GM12865 (cell line): ENCODE measurements at places on chromosomes 16 and 17.

DNA sequence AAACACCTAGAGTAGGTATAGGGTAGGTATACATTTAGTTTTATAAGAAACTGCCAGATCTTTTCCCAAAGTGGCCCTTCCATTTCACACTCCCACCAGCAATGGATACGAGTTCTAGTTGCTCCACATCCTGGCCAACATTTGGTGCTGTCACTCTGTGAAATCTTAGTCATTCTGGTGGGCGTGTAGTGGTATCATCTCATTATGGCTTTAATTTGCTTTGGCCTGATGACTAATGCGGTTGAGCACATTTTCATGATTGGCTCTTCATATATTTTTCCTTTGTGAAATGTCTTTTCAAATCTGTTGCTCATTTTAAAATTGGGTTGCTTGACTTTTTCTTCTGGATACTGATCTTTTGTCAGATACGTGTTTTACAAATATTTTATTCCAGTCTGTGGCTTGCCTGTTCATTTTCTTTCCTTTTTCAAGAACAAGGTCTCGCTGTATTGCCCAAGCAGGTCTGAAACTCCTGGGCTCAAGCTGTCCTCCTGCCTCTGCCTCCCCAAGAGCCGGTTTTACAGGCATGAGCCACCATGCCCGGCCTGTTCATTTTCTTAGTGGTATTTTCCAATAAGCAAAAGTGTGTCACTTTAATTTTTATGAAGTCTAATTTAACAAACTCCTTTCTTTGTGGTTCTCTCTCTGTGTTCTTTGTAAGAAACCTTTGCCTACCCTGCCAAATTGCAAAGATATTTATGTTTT, 192.4 kb downstream of the SEC14L1 start:
- DNase-seq: no peak

DNA sequence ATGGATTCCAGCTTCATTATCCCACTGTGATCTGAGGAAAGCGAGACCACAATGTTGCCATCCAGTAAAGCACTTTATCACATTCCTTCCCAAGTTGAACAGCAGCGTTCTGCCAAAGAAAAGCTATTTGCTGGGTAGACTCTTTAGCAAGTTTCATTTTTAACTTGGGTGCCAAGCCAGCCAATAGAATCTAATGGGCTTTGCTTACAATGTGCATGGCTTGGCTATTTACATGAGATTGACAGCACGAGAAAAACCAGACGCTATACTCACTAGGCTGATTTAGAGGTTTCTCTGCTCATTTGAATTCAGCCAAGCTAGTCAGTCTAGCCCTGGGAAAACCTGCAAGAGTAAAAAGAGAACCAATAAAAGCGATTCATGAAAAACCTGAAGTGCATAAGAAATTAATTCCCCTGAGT, 108.9 kb downstream of the CDH13 start:
- peak; percentile 56 for DNase-seq

DNA sequence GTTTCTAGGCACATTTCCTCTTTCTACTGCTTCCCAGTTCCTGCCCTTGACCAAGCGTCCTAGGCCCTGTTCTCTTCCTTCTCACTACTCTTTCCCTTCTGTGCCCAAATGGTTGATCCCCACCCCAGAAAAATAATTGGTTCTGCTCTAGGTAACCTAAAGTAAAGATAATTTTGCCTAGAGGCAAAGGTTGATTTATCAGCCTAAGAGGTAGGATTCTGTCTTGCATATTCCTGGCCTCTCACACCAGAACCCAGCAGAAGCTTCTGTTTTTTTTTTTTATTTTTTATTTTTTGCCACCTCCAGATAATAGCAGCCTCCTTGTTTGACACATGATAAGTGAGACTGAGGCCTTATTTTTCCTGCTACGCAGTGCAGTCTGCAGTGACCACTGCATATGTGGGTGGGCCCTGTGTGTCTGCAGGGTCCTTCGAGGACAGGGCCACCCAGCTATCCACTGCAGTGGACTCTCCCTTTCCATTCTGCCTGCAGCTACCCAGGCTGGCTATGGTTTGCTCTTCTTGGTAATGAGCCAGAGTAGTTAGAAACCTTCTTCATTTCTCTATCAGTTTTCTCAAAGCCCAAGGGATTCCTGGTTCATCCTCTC, 701 bp downstream of the PIPOX start:
- no peak for DNase-seq

DNA sequence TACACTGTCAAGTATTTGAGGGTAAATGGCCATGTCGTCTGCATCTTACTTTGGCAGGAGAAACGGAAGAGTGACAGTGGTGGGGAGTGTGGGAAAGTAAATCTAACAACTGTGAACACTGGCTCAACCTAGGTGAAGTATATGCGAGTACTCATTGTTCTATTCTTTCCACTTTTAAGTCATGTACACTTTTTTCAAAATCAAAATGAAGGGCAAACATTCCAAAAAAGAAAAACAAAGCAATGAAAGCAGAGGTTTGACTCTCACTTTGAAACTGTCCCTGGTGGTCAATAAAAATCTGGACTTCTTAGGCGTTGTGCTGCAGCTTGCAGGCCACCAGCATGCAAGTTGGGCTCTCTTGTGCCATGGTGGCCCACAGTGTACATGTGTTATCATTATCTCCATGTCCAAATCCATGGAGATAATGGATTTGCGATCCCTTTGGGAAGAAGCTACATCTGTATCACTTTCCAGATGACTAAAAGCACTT, 32.7 kb downstream of the STAT5B start:
- DNase-seq: no peak

DNA sequence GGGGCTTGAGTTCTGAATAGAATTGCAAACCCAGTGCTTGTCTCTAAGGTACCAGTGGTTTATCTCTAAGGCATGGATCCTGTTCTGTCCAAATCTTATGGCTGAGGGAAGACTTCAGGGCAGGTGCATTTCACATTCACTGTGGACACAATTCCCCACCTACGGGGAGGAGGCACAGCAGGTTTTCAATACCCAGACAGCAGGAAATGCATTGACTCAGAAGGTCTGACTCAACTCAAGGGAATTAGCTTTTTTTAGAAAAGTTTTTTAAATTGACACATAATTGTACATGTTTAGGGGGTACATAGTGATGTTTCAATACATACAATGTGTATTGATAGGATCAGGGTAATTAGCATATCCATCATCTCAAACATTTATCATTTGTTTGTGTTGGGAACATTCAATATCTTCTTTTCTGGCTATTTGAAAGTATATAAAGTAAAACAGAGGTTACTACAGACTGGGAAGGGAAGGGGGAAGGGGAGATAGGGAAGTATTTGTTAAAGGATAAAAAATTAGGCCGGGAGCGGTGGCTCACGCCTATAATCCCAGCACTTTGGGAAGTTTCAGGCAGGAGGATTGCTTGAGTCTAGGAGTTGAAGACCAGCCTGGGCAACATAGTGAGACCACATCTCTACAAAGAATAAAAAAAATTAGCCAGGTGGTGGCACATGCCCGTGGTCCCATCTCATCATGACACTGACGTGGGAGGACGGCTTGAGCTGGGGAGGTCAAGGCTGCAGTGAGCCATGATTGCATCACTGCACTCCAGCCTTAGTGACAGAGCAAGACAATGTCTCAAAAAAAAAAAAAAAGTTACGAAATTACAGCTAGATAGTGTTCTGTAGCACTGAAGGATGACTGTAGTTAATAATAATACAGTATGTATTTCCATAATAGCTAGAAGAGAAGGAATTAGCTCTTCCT, 54.9 kb downstream of the RGS9 start:
- DNase-seq: peak; percentile 38

GRCh38 chr17:67655478-67656148, 62.1 kb upstream of the NOL11 start:
- peak; percentile 76 for DNase-seq

GRCh38 chr16:3807425-3808123, 72.9 kb downstream of the CREBBP start:
- DNase-seq: peak; percentile 74

- DNase-seq: peak; percentile 20
These were observed 406.0 kb upstream of the MAF start for GRCh38 chr16:80006241-80007215.

GRCh38 chr16:31148896-31149295, 970 bp downstream of the PRSS36 start:
- DNase-seq: no peak

GRCh38 chr16:87469169-87469568, 23.7 kb downstream of the ZCCHC14 start:
- DNase-seq: no peak

- peak; percentile 14 for DNase-seq
These were observed 131.3 kb downstream of the AIPL1 start for GRCh38 chr17:6303664-6304063.

- no peak for DNase-seq
These were observed 102.8 kb downstream of the MAF start for GRCh38 chr16:79497606-79498350.

- DNase-seq: no peak
These were observed 16.7 kb downstream of the RFWD3 start for GRCh38 chr16:74649839-74650504.

- DNase-seq: no peak
These were observed 124.0 kb upstream of the HLF start for GRCh38 chr17:55140809-55141208.

GRCh38 chr16:89823087-89823823, 5.0 kb upstream of the SPIRE2 start:
- no peak for DNase-seq

DNA sequence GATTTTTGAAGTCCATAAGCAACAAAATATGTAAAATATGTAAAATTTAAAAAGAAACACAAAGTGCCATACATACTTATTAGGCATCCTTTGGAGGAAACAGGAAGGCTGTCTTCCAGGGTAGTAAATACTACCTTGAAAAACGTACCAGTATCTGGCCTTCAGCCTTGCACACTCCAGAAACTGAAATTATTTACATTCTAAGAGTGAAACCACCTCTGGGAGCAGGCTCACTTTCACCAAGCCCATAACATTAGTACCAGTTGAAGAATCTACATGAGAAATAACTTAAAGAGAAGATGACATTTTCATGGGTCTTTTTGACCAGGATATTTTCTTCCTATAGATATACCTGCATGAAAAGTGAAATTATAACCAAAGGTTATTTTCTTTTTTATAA, 6.4 kb downstream of the KRTAP9-1 start:
- DNase-seq: peak; percentile 37

- no peak for DNase-seq
These were observed 48.4 kb downstream of the VAT1L start for GRCh38 chr16:77836801-77837200.

GRCh38 chr16:81513204-81514040, 68.8 kb downstream of the CMIP start:
- no peak for DNase-seq

DNA sequence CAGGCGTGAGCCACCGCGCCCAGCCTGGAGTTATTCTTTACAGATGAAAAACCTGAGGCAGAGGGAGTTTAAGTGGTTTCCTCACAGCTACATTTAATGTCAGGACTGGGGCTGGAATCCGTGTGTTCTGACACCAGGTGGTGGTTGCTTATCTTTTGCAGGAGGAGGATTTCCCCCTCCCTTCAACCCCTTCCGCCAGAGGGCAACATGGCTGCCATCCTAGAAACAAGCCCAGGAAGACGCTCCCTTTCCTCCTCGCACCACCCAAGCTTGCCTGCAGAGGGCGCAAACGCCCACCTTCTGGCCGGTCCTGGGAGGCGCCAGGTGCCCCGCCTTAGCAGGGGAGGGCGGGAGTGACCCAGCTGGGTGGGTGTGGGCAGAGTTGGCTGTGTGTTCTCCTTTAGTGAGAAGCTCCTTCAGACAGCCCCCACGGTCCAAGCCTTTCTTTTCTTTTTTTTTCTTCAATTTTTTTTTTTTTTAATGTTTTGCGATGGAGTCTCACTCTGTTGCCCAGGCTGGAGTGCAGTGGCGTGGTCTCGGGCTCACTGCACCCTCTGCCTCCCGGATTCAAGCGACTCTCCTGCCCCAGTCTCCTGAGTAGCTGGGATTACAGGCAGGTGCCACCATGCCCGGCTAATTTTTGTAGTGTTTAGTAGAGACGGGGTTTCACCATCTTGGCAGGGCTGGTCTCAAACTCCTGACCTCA, 9.9 kb upstream of the RAP1GAP2 start:
- peak; percentile 87 for DNase-seq

GRCh38 chr16:58085584-58086251, 43.5 kb downstream of the CFAP20 start:
- no peak for DNase-seq

GRCh38 chr17:58305626-58306025, 23.0 kb downstream of the TSPOAP1 start:
- DNase-seq: no peak

DNA sequence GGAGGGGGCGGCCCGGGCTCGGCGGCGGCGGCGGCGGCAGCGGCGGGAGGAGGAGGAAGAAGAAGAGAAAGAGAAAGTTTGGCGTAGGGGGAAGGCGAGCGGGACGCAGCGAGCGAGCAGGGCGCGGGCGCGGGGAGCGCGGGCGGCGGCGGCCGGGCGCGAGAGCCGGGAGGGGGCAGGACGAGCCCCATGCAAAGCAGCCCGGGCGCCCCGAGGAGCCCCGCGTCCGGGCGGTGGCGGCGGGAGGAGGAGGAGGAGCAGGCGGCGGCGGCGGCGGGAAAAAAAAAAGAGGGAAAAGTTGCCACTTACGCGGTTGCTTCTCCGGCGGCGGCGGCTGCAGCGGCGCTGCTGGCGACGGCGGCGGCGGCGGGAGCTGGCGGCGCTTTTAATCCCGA, 10.3 kb upstream of the ZFHX3 start:
- DNase-seq: peak; percentile 70

DNA sequence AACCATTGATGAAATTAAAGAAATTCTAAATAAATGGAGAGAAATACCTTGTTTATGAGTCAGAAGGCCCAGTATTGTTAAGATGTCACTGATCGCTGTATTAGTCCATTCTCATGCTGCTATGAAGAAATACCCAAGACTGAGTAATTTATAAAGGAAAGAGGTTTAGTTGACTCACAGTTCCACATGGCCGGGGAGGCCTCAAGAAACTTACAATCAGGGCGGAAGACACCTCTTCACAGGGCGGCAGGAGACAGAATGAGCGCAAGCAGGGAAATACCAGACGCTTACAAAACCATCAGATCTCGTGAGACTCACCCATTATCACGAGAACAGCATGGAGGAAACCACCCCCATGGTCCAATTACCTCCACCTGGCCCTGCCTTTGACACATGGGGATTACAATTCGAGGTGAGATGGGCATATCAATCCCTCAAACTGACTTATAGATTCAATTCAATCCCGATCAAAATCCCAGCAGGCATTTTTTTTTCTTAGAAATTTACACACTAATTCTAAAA, 157.2 kb downstream of the ENGASE start:
- no peak for DNase-seq

- no peak for DNase-seq
These were observed 181.1 kb downstream of the C16orf78 start for GRCh38 chr16:49554681-49555080.

DNA sequence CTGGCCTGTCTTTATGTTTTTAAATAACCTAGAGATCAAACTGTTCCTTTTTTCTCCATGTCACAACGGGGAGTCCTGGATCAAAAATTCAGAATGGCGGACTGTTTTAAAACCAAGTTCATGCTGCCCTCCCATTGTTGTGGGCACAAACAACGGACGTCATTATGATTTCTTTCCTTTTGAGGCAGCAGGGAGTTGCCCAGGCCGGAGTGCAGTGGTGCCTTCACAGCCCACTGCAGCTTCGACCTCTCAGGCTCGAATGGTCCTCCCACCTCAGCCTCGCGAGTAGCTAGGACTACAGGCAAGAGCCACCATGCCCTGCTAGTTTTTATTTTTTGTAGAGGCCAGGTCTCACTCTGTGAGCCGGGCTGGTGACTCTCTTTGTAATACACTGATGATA, 26.5 kb downstream of the NDE1 start:
- no peak for DNase-seq
